Activated CD8-positive, alpha-beta memory T cell treated with anti-CD3 and anti-CD28 coated beads for 1 hour (primary cell): ENCODE measurements at places on chromosomes 12 and 14.

GRCh38 chr14:103056322-103057027, 874 bp downstream of the CDC42BPB start:
- no peak for DNase-seq

DNA sequence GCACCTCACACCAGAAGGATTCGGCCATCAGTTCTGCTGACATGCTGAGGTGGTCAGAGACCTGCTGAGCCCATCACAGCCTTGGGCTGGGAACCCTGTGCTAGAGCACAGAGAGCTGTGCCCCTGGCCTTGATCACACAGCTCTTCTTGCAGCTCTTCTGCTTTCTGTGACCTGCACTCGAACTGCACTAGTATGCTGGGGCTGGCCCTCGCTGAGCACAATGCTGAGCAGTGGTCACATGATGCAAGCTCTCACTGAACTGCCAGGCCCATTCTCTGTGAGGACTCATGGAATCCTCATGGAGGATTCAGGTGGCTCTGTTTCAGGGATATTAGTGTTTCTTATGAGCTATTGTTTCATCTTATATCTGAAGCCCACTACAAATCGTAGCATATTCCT, 22.5 kb downstream of the FBXO21 start:
- DNase-seq: no peak

GRCh38 chr12:54008260-54008552, 579 bp upstream of the HOXC8 start:
- no peak for DNase-seq

DNA sequence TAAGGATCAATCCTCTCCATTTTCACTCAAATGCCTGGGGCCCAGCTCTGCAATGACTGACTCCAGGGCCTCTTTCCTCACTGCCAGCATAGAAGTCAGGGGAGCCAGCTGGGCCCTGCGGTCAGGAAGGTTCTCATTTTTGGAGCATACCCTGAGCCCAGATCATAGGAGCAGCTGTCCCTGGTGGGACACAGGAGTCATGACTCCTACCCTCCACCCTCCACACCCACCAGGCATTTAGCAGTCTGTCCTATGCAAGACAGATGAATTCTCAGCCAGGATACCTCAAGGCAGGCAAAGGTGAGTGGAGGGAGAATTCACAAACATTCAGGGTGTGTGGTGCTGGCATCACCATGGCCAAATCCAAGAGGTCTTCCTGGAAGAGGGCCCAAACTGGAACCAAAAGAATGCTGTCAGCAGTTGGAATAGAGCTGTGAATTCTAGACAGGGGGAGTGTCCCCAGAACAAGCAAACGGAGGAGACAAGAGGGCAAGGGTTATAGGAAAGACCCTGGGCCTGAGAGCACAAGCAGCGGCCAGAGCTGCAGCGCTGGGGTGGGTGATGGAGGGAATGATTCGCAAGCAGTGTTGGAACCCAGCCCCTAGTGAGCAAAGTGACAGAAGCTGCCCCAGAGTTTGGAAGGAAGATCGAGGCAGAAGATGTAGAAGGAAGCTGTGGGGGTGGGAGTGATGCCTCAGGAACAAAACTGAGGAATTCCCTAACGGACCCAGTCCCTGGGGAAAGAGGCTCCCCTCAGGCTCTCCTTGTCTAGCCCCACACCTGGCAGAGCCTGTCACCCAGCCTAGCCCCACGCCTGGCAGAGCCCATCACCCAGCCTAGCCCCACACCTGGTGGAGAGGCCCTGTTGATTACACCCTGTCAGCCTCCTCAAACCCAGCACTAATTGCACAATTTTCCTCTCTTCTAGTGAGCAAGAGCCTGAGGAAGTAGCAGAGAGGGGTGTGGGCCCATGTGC, 4.5 kb upstream of the REM2 start:
- no peak for DNase-seq

- DNase-seq: no peak
Observed at GRCh38 chr12:94987076-94987669, 16.3 kb downstream of the NDUFA12 start.

- DNase-seq: no peak
Observed at GRCh38 chr12:114895827-114896226, 211.9 kb upstream of the TBX3 start.

GRCh38 chr12:92753976-92754885, 51.4 kb downstream of the PLEKHG7 start:
- DNase-seq: no peak

GRCh38 chr12:13099066-13099843, 4.2 kb downstream of the GSG1 start:
- no peak for DNase-seq

DNA sequence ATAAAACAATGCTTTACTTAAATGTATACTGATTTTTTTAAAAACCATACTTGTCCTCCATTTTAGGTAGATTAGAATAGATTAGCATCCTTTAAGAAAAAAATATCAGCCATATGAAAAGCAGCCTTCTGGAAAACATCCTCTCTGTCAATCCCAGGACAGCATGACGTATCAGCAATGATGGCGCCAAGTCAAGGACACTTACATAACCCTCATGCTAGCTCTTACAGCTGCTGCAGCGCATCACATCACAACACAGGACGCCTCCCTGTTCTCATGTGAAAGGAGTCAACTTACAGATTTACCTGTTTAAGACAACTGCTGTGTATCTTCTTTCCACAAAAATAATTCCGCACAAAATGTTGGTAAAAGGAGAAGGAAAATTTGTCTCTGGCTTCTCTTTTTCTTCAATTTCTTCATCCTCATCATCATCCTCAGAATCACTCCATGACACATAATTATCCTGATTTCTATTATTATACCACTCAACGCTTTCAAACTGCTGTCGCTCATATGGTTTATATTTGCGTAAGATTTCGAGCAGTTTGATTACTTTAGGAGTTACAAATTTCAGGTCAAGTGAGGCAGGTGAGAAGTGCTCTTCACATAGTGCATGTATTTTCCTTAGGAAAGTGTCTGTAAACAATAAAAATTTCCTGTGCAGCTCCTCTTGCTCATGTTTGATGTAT, 33.3 kb downstream of the DICER1 start:
- DNase-seq: no peak

DNA sequence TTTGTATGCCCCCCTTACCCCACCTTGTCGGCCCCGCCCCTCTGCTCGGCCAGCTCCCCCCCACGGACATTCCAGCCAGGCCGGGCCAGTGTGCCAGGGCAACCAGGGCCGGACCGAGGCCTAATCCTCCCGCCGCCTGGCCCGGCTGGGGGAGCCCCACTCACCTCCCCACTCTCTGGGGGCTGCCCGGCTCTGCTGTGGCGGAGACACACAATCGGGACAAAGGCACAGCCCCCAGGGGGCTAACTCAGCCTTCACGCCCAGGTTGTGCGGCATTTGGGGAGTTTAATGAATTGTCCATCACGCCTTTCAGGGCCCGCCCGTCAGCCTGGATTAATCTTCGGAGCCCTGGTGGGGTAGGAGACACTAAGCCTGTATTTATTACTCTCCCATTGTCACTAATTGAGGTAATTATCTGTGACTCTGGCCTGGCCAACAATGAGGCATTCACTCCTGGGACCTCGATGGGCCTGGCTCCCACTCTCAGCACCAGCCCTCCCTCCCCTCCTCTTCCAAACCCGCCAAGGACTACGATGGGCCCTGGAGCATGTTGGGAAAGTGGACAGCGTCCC, 8.7 kb downstream of the WNT1 start:
- no peak for DNase-seq

GRCh38 chr14:64715146-64715627, 11.0 kb downstream of the PLEKHG3 start:
- DNase-seq: no peak

- peak; percentile 52 for DNase-seq
Observed at GRCh38 chr12:120439646-120440247, 1.8 kb downstream of the COX6A1 start.

DNA sequence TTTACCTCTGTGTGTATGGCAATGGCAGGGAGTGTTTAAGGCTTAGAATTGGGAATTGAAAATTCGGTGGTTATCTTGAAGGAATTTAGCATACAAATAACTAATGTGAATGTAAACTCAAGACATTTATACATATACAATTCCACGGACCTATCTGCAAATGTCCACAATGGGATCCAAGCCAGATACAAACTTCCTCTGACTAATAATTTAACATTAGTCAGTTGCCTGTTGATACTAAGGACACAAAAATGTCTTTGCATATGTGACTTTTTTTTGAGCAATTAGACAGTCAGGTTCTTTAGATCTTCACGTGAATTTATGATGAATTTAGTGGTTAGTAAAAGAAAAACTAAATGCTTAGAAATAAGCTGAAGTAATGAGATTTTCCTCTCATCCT, 40.5 kb downstream of the ESR2 start:
- no peak for DNase-seq

- DNase-seq: no peak
Observed at GRCh38 chr12:19689801-19690472, 250.6 kb downstream of the AEBP2 start.

DNA sequence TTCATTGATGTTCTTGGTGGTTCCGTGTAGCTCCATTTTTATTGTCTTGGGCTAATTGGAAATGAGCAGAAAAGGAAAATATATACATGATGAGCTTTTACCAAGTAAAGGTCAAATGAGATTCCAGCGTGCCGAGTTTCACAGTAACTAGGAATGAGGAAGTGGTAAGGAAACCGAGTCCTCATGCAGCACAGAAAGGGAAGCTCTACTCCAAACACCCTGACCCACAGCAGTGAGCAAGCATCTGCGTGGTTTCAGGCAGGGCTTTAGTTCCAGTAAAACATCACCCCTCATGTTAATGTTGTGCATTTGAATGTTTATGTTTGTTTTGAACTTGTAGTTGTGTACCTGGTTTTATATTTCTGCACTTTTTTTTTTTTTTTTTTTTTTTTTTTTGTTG, 208.0 kb downstream of the SLC41A2 start:
- DNase-seq: no peak

GRCh38 chr12:79681008-79681590, 9.7 kb downstream of the PAWR start:
- no peak for DNase-seq

DNA sequence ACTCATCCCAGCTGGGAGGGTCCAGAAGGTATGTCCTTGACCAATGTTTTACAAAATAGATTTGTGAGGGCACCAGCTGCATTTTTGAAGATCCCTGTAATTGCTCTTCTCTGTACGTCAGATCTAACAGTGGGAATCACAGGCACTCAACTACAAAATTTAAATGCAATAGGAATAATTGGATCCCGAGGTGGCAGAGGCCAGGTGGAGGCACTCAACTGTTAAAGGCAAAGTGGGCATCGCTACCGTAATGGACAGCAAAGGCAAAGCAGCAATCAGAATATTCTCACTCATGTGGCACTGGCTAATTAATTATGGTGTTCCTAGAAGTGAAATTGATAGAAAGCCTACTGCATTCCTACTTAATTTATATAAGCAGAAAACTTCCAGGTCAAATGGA, 27.9 kb upstream of the PSMC1 start:
- DNase-seq: no peak

GRCh38 chr12:42757624-42758119, 168.1 kb upstream of the PRICKLE1 start:
- no peak for DNase-seq

- no peak for DNase-seq
Observed at GRCh38 chr14:66115740-66116502, 370.2 kb upstream of the CCDC196 start.

DNA sequence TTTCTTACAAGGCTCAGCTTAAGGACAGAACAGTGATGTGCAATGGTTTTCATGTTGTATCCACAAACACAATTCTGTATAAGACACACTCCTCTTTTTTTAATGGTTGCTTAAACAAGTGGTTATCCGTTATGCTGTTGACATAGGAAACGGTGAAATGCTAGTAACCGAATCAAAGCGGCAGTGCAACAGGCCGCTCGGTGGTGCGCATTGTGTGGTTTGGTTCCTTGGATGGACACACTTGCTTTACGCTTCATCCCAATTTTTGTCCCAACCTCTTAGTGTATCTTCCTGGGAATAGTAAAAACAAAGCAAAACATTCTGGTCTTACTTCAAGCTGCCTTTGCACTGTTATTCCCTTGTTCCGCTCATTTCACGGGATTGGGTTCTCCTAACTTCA, 650 bp upstream of the PTGER2 start:
- no peak for DNase-seq

GRCh38 chr14:89317051-89317691, 99.9 kb downstream of the FOXN3 start:
- no peak for DNase-seq

DNA sequence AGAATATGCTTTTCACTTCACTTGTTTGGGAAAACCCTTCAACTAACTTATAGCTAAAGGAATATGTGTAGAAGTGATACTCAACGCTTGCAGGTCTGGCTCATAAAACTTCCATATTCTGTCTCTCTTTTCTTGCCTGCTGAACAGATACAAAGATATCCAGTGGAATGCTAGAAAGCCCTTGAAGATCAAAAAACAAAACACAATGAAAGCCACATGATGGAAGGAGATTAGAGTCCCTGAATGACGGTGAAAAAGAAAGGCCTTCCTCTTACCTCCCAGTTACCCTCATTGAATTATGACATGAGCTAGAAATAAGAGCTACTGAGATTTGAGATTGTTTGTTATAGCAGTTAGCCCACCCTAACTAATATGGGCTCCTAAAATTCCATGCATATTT, 28.2 kb upstream of the NELL2 start:
- no peak for DNase-seq

GRCh38 chr12:109923481-109924245, 23.6 kb downstream of the TCHP start:
- DNase-seq: no peak

GRCh38 chr12:64824500-64825142, at the start of gene TBC1D30:
TBC1D30 (plus strand) TSS chr12:64824647; CDS start chr12:64824880, 233 bp downstream.
- DNase-seq: no peak

GRCh38 chr12:52607314-52607713, 6.1 kb upstream of the KRT72 start:
- DNase-seq: no peak

DNA sequence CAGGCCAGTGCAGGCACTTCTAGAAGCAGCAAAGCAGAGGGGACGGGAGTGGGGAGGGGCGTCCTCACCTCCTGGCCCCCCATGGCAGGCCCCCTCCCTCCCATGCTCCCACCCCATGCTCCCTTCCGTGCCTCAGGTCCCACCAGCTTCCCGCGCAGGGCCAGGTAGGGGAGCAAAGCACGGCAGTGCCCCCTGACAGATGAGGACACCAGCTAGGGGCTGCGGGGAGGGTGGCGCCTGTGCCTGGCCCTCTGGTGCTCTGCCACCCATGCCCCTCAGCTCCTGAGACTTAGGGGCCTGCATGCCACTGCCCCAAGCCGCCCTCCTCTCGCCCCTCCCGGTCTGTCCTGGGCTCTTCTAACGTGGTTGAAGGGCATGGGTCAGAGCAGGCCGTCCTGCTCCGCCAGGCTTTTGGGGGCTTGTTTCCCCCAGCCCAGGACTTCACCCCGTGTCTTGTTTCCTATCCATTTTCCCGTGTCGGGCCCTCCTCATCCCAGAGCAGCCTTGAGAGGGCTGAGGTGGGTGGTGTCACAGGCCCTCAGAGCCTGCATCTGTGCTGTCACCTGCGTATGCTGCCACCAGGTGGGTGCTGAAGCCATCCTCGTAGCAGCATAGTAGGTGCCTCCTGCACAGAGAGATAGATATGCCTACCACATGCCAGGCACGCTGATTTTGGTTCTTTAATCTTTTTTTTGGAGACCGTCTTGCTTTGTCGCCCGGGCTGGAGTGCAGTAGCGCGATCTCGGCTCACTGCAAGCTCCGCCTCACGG, 10.2 kb downstream of the TRMT61A start:
- no peak for DNase-seq

- DNase-seq: no peak
Observed at GRCh38 chr12:2260441-2260840, 207.7 kb downstream of the CACNA1C start.
